Mesenchymal stem cell (in vitro differentiated cells and primary cell): ENCODE measurements at places on chromosomes 5 and 9.

GRCh38 chr5:172687940-172688339 lies 46.9 kb downstream of the NEURL1B start:
- DNase-seq, result no peak

DNA sequence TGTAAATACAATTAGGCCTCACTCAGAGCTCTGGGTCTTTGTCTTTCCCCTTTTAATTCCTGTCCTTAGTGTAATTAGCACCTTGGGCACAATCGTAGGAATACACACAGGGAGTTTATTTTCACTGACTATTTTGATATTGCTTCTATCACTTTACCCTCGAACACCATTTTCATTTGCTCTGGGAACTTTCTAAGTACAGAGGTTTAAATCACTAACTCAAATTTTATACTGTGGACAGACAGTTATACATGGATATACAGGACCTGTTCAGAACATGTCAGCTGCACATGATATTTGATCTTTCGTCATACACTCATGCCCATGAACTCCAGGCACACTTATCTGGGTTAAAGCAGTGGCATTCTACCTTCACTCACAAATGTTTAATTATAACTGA lies 217.8 kb upstream of the TMEM161B start:
- no peak for DNase-seq

- no peak for DNase-seq
Observed at GRCh38 chr9:133027134-133027533, 3.7 kb upstream of the GTF3C5 start.

- DNase-seq, result no peak
Observed at GRCh38 chr9:128159522-128159783, 612 bp upstream of the BBLN start.

DNA sequence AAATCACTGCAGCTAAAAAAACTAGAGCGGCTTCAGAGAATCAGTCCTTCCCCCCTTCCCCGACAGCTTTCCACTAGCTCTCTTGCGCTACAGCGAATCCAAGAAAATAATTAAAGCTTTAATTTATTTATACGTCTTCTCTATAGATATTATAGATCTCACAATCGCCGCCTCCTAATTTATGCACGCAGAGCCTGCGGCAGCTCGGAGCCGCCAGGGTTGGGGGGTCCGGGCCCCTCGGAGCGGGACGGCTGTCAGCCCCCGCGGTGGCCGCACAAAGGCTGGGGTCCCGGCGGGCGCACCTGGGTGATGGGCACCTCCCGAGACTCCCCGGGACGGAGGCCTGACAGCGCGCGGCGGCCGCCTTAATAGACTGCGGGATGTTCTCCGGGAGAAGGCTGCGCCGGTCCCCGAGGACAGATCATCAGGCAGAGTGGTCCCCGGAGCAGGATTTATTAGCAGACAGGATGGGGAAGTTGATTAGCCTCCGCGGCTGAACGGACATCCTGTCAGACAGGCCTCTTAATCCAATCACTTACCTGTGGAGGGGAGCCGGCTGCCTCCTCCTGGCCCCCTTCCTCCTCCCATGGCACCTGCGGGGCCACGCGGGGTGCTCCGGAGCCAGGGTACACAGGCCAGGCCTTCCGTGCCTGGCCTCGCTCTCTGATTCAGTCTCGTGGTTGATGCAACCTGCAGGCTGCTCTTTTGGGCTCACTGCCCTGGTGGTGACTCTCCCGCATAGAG lies 166.8 kb downstream of the MELK start:
- no peak for DNase-seq

GRCh38 chr5:176360894-176361436 lies 599 bp downstream of the KIAA1191 start:
- DNase-seq, result no peak

DNA sequence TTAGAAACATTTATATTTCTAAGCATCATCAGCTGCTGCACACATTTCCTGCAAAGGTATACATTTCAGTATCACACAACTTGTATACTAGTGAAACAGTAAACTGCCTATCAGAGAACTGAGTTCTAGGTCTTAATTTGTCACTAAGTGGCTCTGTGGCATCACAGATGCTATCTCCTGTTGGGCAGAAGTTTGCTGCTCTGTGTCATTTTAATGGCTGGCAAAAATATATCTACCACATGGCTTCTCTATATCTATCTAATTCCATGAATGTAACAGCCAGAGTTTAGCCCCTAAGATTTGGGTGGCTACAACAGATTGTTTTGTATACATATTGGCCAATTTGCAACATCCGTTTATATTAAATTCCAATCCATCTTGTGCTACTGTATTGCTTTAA lies 1231.9 kb upstream of the C9orf72 start:
- DNase-seq, result no peak

DNA sequence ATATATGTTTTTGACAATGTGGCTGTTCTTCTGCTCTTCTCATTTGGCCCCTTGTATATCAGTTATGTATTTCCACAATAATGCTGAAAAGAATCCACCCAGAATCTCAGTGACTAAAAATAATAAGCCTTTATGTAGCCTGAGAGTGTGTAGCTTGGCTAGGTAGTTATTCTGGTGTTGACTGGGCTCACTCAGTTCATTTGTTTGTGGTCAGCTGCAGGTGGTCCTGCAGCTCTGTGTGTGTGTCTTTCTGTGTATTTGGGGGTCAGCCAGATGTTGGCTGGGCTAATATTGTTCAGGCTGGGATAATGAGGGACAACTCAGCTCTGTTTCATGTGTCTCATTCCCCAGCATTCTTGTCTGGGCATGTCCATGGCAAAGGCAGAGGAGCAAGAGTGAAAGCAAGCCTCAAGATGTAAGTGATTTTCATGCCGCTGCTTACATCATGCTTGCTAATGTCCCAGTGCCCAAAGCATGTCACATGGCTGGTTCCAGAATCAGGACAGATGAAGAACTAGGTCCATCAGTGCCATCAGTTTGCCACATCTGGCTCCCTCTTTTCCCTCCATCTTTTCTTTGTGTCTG lies 162.8 kb downstream of the KCTD16 start:
- no peak for DNase-seq

- DNase-seq, result no peak
Observed at GRCh38 chr5:76580981-76581380, 42.2 kb downstream of the F2RL2 start.

- DNase-seq, result peak; percentile 58
Observed at GRCh38 chr9:99299211-99300102, 77.4 kb downstream of the SEC61B start.

DNA sequence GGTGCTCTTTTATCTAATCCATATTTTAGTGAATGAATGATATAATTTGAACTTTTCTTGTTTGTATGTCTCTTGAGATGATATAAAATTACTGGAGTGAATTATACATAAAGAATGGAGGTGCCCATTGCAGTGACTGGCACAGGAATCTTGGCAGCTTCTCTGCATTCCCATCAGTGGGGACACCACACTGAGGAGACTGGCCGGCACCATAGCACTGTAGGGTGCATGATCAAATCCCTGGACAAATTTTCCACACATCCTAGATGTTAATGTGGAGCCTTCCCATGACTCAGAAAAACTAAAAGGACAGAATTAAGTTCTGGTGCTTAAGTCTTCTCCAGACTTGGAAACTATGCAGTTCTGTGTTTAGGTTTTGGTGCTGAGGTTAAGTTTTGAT lies 124.1 kb downstream of the CEP120 start:
- no peak for DNase-seq

DNA sequence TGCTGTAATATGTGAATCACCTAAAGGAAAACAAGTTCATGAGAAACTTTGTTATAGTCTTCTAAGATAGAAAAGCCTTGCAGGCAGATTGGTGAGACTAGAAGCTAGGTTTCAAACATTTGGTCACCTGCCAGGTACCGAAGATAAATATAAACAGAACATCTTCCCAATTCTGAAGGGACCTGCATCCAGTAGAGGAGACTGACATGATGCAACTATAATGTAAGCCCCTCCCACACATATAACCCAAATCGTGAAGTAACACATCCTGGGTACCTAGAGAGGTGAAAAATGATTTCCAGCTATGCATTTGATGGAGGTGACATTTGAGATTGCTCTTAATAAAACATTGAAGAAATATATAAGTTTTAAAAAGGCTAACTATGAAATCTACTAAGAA lies 29.9 kb downstream of the SHLD3 start:
- no peak for DNase-seq

DNA sequence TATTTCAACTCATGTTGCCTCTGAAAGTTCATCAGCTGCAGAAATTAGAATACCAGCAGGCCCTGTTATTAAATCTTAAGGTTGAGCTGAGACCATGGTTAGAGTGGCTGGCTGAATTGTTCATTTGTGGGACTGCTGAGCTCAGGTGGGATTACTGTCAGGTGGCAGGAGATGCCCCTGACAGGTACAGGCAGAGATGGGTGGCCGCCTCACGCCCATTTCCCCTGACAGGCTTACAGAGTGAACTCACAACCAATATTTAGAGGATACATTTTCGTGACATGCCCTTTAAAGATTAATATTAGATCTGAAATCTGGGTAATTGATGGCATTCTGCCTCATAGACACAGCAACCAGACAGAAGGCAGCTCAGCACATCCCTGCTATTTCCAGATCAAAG lies 136.0 kb downstream of the MVB12B start:
- DNase-seq, result no peak

DNA sequence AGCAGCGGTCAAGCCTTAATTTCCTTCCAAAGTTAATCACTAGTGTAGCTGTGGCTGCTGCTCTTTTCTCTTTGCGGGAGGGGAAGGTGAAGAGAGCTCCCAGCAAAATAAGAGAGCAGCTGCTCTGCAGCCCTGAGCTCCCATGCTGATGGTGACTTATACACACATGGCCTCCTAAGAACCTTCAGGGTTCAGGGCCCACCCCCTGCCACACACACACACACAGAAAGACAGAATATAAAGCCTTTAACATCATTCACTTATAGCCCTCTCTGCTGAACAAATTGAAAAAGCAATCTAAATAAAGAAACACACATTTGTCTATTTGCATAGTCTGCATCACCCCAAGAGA lies 43.6 kb downstream of the GAS1 start:
- no peak for DNase-seq

DNA sequence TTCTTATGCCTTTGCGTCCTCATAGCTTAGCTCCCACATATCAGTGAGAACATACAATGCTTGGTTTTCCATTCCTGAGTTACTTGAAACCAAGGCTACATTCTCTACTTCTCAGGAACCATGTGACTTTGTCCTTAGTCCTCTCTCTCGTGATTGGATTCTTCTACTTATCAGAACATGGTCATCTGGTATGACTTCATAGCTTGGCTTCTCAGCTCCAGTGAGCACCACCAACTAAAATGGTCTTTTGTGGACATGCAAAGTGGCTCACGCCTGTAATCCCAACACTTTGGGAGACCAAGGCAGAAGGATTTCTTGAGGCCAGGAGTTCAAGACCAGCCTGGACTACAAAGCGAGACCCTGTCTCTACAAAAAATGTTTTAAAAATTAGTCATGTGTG lies 81.2 kb upstream of the NIPBL start:
- DNase-seq, result no peak

DNA sequence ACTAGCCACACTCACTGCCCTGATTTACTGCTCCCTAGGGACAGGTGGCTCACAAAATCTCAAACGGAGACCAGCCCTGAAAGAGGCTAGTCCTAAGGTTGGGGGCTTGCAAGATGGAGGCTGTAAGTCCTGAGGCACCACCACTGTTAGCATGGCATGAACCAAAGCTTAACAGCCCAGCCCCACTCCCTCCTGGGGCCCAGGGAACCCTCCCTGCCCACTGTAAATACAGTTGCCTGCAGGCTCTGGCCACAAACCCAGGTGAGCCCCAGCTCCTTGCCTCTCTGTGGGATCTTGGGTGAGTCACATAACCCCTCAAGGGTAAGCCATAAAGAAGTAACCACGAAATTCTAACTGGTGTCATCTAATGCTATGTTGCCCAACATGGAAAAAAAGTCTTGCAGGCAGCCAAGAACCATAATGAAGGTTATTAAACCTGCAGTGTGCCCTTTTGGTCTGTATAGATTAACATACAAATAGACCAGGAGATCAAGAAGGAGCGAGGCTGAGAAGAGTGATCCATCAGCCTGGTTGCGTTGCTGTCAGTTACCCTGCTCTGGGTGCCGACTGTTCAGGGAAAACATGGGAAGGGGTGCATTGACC lies 1.7 kb upstream of the POMT1 start:
- DNase-seq, result peak; percentile 80

- DNase-seq, result no peak
Observed at GRCh38 chr5:158623971-158624370, 475.7 kb downstream of the EBF1 start.

DNA sequence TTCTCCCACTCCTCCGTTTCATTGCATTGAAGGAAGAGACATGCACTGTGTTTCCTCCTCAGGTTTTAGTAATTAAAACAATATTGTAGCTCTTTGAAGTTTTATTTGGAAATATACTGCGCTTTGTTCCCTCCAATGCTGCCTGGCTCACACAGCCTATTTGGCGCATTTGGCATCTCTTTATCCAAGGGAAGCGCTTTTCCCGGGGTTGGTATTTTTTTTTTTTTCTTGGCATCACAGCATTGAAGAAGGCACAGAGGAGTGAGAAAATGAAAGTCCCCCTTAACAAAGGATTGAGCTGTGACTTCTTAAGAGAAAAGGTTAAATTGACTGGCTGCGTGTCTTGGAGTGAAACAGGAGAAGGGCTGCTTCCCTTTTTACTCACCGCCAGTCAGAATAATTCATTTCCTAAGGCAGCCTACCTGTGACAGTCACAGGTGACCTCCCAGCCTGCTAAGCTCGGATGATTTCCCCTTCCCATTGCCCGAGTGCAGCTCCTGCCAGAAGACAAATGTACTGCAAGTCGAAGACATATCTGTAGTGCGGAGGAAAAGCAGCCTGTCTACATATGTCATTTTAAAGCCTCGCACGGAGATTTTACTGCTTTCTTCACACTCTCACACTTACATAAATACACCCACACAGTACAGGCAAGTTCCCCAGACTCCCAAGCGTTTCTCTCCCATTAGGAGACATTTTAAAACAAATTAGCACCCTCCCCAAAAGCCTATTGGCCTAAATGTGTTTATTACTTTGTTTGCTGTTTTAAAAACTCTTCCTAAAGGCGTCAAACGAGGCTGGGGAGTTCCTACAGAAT lies 665.5 kb upstream of the ZNF608 start:
- DNase-seq, result peak; percentile 72

GRCh38 chr5:891117-891836 lies 1.3 kb downstream of the BRD9 start:
- peak; percentile 30 for DNase-seq

- DNase-seq, result no peak
Observed at GRCh38 chr9:27888661-27889295, 315.5 kb upstream of the C9orf72 start.

- no peak for DNase-seq
Observed at GRCh38 chr9:88587885-88588649, 53.1 kb downstream of the NXNL2 start.

DNA sequence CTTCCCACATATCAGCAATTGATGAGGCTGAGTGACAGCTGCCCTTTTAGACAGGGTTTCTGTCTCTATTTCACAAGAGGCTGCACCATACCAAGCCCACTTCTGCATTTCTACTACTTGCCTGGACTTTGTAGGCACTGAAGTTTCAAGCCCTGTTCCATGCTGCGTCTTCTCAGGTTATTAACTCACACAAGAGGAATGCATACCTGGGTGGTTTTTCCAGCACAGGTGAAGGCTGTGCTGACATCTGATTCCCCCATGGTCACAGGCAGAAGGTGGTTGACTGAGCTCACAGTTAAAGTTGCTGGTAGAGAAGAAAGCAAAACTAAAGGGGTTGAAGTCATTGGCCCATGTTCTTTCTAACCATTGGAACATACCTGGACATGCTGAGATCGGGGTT lies 86.6 kb downstream of the MAMDC2 start:
- DNase-seq, result no peak

- no peak for DNase-seq
Observed at GRCh38 chr9:86754581-86755560, 192.4 kb downstream of the GAS1 start.
